ENCODE measurements at places on chromosomes 3 and 15.

DNA sequence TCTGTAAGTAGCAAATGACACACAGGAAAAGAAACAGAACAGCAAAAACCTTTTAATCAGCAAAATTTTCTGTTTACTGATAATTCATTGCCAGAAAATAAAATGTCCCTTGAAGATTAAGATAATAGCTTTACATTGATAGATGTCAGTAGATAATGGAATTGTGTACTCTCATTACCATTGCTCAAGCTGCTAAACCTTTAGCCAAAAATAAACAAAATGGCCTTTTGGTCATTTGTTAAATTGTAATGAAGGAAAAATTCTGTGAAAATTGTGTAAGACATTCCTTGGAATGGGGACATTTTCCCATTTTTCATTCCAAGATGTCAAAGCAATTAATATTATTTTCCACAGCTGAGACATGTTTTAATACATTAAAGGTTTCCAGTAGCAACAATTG is 189.8 kb downstream of the PLOD2 start:
- DNase-seq = no peak

- DNase-seq = no peak
Observed at GRCh38 chr15:89136078-89136806, 48.0 kb downstream of the ABHD2 start.

- no peak for DNase-seq
Observed at GRCh38 chr3:119530456-119530855, 29.0 kb downstream of the CD80 start.

DNA sequence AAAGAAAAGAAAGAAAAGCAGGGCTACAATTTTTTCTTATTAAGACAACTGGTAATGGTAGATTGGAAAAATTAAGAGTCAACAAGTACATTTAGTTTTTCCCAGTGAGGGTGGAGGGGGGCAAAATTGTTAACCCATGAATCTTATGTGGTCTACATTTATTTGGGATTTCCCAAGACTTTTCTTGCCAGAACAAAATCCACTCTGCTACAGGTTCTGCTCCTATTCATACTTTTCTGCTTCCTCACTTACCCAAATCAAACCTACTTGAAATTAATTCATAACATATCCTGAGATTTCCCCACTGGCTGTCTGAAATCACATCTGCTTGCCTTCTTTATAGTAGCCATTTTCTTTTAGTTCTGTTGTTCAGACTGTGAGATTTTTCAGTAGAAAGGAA is 41.1 kb downstream of the VGLL3 start:
- no peak for DNase-seq

- no peak for DNase-seq
Observed at GRCh38 chr3:39147711-39148434, 5.5 kb downstream of the CSRNP1 start.

GRCh38 chr3:25510797-25511196 is 82.7 kb downstream of the RARB start:
- no peak for DNase-seq

GRCh38 chr3:27165321-27165721 is 203.9 kb downstream of the NEK10 start:
- peak; percentile 85 for DNase-seq

Measured in AG04449 (cell line).